ENCODE measurements at places on chromosomes 2 and 18.

- DNase-seq: no peak
Measured at GRCh38 chr2:130736487-130736886, 7.6 kb downstream of the GPR148 start.

DNA sequence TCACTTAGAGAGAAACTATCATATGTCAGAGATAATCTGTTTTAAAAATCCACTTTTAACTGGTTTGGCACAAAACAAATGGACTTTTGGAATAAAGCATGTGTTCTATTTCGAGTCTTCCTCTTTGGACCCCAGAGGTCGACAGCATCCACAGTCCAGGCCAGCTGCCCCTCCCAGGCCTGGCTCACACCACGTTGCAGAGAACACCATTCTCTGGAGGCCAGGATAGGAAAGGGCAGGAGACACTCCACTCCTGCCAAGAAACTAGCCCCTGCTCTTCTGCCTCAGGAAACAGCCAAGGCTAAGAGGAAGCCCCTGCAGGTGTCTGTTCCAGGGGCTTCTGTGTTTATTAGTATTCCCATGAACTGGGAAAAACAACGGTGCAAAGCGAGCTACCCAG, 456.6 kb upstream of the ID2 start:
- no peak for DNase-seq

- DNase-seq: no peak
Measured at GRCh38 chr2:110107092-110108079, 8.2 kb downstream of the MALL start.

GRCh38 chr18:3624546-3624934, 174.6 kb downstream of the TGIF1 start:
- no peak for DNase-seq
